ENCODE measurements at places on chromosomes 1 and 21. TPM values are rescaled to one million over a fixed set of nuclear protein-coding genes. Genes with fewer than 3 reads are reported as not detected.

The RGS18 gene
- 0.45 TPM for total RNA-seq

The IGSF3 gene
- total RNA-seq = 14.3 TPM

The SERPINC1 gene
- not detected for total RNA-seq

The RAP1GAP gene
- 0.71 TPM for total RNA-seq

- no peak for DNase-seq
Observed at GRCh38 chr21:34774750-34775149, 106.0 kb downstream of the CLIC6 start.

DNA sequence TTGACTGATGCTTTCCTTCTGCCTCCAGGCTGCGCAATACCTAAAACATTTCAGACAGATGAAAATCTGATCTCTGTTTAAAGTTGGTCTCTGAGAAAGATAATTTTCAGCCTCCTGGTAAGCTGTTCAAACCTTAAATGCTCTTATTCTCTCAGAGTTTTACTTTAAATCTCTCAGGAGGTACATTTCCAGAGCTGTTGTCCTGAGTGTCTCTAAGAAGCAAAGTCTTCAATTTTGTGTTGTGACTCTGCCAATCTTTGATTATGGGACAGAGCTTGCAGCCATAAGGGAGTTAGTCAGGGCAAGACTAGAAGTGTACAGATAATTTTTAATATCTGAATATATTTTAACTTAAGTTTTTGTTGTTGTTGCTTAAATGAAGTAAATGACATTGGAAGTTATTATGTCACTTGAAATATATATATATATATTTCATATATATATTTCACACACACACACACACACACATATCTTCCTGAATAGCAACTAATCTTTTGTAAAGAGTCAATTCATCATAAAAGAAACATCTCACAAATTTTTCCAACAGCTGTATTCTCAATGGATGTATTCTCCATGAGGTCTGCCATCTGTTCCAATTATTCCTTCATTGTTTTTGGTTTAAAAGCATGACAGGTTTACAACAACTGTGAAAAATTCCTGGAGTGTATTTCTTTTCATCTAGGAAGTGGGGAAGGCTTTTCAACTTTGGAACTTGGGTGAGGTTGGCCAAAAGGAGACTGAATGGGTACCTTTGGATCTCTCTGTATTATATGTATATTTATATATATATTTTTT is 259.4 kb downstream of the BACH1 start:
- no peak for DNase-seq

DNA sequence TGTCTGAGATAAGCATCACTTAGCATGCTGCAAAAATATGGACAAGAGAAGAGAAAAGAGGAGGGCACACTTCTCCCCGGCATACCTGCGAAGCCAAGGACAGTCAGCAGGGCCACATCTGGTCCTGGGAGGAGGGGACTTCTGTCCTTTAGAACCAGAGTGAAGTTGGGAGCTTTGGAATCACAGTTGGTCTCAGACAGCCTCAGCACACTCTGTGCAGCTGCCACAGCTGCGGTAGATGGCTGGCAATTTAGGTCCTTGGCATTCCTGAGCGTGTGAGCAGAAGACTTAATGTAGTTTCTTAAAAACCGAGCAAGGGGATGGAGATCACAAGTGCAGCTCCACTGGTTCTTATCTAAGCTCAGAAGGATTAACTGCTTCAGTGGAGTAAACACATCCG is 32.3 kb downstream of the LRRC53 start:
- no peak for DNase-seq

GRCh38 chr1:181140398-181140797 is 51.9 kb downstream of the IER5 start:
- no peak for DNase-seq

DNA sequence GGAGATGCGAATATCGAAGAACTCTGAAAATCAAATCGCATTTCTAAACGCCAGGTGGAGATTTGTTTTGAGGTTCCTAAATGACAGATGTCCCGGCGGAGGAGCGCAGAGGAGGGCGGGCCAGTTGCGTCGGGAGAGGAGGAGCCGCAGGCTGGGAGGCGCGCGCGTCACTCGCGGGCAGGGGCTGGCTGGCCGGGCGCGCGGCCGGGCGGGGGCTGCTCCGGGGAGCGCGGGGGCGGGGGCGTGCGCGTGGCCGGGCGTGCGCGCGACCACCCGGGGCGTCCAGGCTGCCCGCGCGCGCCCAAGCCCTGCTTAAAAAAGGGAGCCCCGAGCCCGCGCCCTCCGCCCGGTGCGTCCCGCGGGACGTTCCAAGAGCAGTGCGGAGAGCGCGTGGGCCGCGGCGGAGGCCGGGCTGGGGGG is 47.3 kb downstream of the H3-3A start:
- peak; percentile 95 for DNase-seq

DNA sequence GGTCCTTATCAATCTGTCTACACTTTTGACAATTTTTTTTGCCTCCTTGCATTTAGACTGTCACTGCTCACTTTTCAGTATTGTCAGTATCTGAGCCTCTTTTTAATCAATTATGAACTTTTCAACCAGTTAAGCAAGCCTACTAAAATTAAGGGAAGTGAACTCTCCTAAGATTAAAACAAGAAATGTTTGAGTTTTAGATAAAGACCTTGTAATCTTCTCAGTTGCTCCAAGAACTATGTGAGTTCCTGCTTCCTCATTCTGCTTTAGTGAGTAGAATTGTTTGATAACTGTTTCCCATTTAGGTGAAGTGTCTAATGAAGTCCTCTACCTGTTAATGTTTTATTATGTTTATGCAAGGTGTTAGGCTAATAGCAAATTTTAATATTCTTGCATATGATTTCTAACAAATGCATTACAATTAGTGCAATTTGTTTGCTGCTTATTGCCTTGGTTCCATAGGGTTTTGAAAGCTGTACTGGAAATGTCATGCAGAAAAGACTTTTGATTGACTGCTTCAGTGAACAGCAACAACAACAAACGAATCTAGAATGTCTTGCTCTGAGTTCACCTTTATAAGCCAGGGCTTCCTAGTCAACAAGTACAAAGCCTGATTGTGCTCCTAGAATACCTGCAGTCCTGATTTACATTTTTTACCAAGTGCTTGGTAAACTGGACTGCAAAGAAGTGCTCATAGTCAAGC is 40.9 kb downstream of the PLA2G4A start:
- no peak for DNase-seq

DNA sequence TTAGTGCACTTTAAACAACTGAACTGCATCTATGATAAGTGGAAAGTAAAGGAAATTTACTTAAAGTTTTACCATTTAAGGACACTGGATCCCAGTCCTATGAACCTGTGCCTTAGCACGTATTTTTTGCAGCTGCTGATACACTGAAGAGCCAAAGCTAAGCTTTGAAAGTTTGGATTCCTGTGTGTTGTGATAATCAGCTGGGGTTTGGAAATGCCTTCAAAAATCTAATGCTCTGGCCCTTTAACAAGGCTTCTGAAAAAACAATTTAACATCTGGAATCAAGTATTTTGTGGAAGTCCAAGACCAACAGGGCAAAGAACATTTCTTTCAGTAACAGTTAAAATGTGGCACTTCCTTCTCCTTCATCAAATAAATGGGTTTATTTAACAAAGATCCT is 51.8 kb downstream of the DDAH1 start:
- DNase-seq = no peak
